H7 (cell line): ENCODE measurements at places on chromosomes 4 and X. TPM values are rescaled to one million over a fixed set of nuclear protein-coding genes. Genes with fewer than 3 reads are reported as not detected.

DNA sequence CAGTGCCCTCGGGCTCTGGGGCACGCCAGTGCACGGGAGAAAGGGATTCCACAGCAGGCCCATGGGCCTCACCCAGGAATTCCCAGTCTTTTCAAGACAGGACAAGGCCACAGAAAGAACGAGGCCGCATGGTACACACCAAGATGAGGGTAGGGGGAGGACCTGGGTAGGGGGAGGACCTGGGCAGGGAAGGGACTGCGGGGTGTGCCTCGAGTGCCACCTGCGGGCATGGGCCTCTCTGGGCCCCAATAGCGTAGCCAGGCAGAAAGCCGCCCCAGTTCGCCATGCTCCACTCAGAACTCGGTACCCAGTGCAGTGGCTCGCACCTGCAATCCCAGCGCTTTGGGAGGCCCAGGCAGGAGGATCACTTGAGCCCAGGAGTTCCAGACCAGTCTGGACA, 14.0 kb upstream of the DUSP9 start:
- DNase-seq, result peak; percentile 26

DNA sequence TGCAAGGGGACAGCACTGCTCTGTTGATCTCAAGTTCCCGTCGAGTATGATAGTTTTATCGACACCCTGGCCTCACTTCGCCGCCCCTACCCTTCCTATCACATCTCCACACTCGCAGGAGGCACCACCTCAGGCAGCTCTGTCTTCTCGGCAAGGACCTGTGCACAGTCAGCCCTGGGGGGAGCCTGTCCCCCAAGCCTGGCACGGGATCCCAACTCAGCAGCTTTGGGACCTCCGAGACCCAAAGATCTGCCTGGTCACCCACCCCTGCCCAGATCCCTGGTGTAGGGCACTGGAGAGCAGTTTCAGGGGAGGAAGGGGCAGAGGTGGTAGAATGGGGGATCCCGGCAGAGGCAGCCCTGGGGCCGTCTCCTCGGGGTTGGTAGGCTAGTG, 18.0 kb upstream of the UBA1 start:
- peak; percentile 45 for DNase-seq

Gene FGA
- not detected in 2 replicates for total RNA-seq

Gene CLTRN
- total RNA-seq, result 0.73 and 2.7 TPM in 2 replicates

Gene CFAP47
- 0.07 TPM in 1 of 2 replicates, not detected in the other for total RNA-seq

DNA sequence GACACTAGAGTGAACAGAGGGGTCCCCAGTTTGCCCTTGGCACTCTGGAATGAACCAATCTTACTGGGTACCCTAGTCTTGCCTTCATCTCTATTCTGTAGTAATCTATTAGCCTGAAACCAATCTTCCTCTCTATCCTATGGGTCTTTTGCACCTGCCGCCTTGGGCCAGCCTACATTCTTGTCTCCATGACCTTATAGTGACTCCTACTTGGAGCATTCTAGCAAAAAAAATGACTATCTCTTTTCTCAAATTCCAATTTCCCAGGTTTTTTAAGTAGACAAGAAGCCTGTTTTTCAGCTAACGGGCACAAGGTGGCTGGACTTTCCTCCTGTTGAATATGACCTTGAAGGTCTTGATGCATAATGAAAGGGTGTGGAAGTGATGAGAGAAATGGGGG, 568.7 kb downstream of the TRAM1L1 start:
- DNase-seq, result no peak

DNA sequence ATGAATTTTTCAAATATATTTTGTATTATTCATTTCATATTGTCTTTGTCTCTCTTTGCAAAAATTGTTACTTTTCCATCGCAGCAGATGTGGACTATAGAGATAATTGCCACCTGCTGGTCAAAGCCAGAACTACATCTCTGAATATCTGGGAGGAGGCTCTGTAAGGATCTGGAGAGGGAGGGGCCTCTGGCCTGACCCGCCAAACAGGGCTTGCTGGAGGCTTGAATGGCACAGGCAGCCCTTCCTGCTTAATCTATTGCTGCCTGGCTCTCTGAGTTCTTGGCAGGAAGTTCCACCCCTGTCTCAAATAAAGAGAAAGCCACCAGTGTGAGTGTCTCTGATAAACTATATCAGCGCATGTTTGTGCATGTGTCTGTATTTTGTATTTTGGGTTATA, 132.4 kb downstream of the ZMAT1 start:
- DNase-seq, result peak; percentile 56

DNA sequence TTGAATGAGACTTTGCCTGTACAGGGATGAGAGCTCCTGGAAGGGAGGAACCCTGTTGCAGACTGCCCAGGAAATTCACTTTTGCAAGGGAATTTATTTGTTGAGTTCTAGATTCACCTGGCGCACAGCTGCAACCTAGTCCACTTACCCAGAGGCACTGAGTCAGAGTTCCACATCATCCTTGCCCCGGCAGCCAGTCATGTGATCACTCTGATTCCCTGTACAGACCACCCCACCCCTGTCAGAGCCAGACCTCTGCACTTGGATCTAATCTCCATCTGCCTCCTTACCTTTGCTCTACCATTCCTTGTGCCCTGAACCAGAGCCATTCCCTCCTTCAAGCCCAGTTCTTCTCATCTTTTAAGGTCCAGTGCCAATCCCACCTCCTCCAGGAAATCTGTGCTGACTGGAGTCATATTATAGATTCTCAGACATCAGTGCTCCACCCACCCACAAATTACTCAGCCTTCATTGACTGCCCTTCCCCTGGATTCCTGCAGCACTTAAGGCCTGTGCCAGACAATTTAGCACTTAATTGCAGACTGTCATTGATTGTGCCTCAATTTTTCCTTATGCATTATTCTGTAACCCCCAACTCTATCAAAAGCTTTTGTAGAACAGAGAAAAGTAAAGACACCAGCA, 84.1 kb upstream of the MAGEA4 start:
- no peak for DNase-seq

Gene TBX22
- 0.74 and 1.3 TPM in 2 replicates for total RNA-seq

Gene OPRPN
- not detected in 2 replicates for total RNA-seq

Gene DMP1
- not detected in 2 replicates for total RNA-seq

Gene MAGEB6B
- total RNA-seq, result not detected in 2 replicates

Gene ADH1C
- total RNA-seq, result not detected in 2 replicates

DNA sequence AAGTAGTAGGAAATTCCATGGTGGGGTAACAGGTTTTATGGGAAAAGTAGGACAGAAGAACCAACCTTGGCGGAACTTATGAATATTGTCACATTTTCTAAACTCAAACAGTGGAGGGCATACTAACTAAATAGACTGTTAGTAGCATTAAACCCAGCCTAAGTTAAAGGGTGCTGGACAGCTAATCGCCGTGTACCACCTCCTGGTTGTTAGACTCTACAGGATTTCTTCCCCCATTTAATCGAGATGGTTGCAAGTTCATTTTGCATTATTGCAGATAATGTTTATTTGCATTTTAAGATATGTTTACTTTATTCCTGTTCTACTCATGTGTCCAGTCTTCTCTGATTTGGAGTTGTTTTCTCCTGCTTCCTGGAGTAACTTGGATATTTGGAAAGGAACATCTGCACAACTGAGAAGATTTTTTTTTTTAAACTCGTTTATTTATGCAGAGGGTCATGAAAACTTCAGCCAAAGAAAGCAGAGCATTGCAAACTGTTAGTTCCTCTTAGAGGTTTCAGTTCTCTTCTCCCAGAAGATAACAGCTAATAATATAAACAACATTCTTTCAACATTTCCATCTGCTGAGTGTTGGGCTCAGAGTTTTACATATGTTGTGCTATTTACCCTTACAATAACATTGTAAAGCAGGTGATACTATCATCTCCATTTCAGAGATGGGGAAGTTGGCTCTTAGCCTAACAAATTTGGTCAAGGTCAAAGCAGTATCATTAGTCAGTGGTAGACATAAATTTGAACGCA, 51.5 kb upstream of the TBC1D9 start:
- DNase-seq, result no peak

Gene SOD3
- 0.07 and 1.3 TPM in 2 replicates for total RNA-seq

Gene FAM9B
- 0.03 TPM in 1 of 2 replicates, not detected in the other for total RNA-seq

Gene POLA1
- 36.7 and 54.7 TPM in 2 replicates for total RNA-seq

- no peak for DNase-seq
These were observed 113.8 kb upstream of the RBPJ start for GRCh38 chr4:26206999-26207398.
